ENCODE measurements at places on chromosomes 12 and 14.

GRCh38 chr12:106982229-106982628 lies 4.7 kb downstream of the MTERF2 start:
- no peak for DNase-seq

- no peak for DNase-seq
Measured at GRCh38 chr12:5792343-5792742, 152.7 kb downstream of the ANO2 start.

DNA sequence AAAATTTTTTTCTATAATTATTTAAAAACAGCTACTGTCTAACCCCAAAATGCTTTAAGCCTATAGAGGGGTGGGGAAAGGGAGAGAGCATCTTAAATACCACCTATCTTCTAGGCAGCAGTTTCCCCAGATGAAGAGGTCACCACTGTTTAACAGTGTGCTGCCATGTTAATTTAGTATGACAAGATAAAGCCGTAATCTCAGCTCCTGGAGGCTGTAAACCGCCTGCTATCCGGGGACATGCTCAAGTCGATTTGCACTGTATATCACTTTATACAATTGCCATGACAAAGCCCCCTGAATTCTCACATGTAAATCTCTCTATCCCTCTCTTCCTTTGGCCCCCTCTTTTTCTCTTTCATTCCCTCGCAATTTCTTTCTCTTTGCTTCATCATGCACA lies 68.5 kb downstream of the SOX5 start:
- no peak for DNase-seq

GRCh38 chr14:51550636-51551035 lies 101.1 kb upstream of the FRMD6 start:
- DNase-seq, result no peak

GRCh38 chr12:67646775-67647174 lies 1.8 kb upstream of the DYRK2 start:
- no peak for DNase-seq

GRCh38 chr12:132194056-132194455 lies 49.8 kb downstream of the NOC4L start:
- no peak for DNase-seq

- DNase-seq, result no peak
Measured at GRCh38 chr12:26608706-26609105, 224.3 kb downstream of the ITPR2 start.

DNA sequence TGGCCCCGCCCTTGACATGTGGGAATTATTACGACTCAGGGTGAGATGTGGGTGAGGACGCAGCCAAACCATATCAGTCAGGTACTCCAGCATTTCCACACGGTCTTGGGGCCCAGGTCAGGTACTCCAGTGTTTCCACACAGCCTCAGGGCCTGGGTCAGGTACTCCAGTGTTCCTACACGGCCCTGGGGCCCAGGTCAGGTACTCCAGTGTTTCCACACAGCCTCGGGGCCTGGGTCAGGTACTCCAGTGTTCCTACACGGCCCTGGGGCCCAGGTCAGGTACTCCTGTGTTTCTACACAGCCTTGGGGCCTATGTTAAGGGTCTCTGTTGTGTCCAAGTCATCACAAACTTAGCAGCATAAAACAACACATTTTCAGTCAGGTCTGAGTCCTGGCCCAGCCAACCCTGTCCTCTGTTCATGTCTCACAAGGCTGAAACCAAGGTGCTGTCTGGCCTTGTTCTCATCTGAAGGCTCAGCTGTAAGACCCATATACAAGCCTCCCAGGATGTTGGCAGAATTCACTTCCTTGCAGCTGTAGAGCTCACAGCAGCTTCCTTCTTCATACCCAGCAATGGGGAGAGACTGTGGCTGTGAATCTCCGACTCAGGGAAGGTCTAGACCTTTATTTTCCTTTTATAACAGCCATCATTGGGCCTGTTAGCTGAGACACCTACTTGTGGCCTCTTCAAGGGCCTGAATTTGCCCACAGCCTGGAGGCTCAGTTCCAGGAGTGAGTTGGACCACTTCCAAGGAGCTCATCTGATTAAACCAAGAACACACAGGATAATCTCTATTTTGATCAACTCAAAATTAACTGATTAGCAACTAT lies 107.6 kb upstream of the SFSWAP start:
- DNase-seq, result no peak

- DNase-seq, result no peak
Measured at GRCh38 chr12:25959071-25959961, 834 bp downstream of the RASSF8 start.

DNA sequence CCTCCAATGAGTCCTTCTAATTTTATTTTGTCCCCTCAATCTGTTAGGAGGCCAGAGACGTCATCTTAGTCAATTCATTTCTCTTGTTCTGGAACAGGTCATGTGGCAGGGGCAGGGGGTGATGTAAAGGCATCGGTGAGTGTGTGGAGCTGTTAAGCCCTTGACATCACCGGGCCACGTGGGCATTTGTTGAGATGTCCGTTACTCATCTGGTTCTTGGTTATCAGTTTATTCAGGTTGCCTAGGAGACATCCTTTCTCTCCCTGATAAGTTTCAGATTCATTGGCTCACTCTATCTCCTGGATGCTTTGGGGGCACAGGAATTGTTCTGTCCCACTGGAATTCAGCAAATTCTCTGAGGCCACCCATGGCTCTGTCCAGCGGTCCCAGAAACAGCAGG lies 33.6 kb upstream of the SEL1L start:
- no peak for DNase-seq

DNA sequence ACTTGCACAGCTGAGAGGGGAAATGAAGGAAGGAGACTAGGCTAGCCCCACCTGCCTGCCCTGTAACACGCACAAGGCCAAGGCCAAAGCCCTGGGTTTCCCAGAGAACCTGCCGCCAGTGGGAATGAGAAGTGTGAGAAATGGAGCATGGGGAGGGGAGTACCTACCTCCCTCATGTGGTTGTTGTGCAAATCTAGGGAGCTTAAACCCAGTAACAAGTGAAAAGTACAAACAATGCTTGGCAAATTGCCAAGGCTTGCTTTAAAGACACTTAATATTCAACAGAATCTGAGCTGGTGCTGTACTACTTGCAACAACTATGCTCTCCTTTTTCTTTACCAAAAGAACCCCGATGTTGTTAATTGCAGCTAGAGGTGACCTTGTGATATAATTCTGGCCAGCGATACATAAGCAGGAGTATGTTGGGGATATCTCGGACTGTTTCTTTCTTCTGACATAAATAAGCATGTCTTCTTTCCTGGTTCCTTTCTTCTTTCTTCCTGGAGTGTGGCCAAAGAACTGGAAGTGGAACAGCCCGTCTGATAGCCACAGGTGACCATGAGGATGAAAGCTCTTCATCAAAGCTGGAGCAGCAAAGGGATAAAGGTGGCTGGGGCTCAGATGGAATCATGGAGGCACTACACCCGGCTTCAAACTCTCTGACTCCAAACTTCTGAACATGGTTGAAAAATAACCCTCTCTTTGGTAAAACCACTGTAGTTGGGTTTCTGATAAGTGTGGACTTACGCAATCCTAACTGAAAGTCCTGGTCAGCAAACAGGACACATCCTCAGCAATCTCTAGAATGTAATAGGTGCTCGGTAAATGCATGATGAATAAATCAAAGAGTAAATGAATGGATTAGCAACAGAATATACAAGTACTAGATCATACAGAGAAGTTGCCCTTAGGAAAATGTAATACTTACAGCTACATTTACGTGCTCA lies 207.9 kb downstream of the NUAK1 start:
- no peak for DNase-seq

DNA sequence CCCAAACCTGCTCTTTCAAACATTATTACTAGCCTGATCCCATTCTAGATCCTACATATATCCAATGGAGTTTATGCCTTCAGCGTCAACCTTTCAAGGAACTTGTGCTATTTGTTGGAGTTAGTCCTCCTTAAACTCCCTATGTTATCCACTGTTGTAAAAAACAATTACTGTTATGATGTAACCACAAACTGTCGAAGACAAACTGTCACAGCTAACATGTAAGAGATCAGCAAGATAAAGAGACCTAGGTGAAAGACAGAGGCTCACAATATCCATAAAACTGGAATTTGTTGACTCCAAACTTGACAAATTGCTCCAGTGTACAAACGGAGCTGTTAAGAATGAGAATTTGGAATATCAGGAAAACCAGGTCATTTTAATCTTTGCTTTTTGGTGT lies 70.7 kb downstream of the CDK17 start:
- no peak for DNase-seq

DNA sequence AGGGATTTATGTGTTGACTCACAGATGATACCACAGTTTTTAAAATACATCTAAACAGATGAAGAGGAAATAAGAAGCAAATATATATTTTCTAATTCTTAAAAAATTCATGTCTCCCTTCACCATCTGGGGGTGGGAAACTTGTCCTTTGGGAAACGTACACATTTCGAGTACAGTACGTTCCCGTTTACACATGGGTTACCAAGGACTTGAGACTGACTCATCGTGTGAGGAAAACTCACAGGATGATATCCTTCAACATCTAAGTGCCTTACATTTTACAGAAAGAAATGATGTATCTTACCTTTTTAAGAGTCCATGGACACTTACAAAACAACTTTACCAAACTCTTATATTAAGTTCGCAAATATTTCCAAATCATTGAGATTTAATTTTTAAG lies 16.0 kb upstream of the FBLN5 start:
- DNase-seq, result no peak

DNA sequence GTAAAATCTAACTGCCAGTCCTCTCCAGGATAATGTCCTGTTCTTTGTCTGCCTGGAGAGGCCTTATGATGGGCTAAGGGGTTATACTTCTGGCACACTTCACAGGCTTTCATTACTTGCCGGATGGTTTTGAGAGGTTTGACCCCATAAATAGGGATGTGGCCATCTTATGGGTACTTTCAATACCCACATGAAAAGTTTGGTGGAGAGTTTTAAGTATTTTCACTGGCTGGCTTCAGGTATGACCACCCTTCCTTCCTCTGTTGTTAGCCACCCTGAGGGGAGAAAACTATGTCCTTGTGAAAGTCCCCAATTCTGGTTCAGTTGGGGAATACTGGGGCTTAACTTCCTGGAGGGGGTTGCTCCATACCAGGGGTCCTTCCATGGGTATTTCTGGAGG lies 54.8 kb downstream of the ASCL4 start:
- DNase-seq, result no peak

DNA sequence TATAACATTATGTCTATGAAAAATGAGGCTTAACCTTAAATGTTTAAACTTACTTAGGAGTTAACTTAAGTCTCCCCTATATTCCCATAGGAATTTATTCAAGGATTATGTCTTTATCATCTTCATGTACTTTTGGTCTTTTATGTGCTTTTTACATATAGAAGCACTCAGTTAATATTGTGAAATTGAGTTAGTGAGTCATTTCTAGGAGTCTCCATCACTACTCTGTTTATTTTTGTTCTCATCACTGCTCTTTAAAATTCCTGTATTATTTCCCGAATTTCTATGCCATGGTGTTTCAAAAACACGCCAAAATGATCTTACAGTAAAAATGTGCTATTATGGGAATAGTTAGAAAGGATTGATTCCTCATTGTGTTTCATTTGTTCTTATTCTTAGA lies 31.6 kb downstream of the TBC1D15 start:
- no peak for DNase-seq

- DNase-seq, result no peak
Measured at GRCh38 chr12:32413412-32413811, 14.1 kb downstream of the FGD4 start.

DNA sequence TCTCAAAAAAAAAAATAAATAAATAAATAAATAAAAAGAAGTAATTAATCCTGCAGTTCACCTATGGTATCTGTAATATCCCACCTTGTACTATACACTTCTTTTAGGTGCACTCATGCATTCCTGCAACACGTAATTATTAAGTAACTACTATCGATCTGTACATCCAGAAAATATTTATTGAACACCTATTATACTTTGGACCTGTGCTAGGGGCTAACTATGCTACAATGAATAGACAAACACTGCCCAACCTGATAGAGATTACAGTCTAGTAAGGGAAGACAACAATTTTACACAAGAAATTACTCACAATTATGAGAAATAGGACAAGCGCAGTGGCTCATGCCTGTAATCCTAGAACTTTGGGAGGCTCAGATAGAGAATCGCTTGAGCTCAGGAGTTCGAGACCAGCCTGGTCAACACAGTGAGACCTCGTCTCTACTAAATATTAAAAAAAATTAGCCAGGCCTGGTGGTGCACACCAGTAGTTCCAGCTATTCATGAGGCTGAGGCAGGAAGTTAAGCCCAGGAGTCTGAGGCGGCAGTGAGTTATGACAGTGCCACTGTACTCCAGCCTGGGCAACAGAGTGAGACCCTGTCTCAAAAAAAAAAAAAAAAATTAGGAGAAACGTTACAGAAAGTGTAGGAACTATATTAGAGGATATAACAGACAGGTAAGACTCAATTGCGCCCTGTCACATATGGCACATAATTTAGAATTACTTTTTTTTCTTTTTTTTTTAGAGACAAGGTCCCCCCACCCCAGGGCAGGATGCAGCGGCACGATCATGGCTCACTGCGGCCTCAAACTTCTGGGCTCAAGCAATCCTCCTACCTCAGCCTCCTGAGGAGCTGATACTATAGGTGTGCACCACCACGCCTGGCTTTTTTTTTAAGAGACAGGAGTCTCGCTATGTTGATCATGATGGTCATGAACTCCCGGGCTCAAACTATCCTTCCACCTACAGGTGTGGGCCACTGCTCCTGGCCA lies 1.2 kb downstream of the NRDE2 start:
- DNase-seq, result no peak

- no peak for DNase-seq
Measured at GRCh38 chr12:127987199-127987901, 279.6 kb upstream of the TMEM132C start.

- no peak for DNase-seq
Measured at GRCh38 chr12:132638541-132639408, 20.2 kb downstream of the P2RX2 start.

- DNase-seq, result no peak
Measured at GRCh38 chr12:83958997-83959396, 953.6 kb downstream of the SLC6A15 start.

GRCh38 chr12:71014180-71014785 lies 93.7 kb upstream of the PTPRR start:
- no peak for DNase-seq

GRCh38 chr12:94488463-94488862 lies 28.8 kb upstream of the CEP83 start:
- DNase-seq, result peak; percentile 15

DNA sequence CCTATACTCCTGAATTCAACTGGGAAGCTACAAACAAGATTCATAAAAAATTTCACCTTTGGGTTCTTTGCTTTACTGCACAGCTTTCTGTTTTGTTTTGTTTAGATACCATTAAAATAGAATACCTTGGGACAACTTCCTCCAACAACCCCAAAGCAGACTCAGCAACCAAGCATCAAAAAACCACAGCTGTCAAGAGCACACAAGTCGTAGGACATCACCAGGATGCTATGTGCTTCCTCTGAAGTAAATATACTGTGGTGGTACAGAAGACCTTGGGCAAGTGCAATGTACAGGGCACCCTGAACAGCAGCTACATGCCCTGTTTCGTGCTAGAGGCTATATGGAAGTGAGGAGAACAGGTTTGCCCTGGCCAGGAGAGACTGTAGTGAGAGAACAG lies 359.3 kb downstream of the BCL11B start:
- DNase-seq, result peak; percentile 42

DNA sequence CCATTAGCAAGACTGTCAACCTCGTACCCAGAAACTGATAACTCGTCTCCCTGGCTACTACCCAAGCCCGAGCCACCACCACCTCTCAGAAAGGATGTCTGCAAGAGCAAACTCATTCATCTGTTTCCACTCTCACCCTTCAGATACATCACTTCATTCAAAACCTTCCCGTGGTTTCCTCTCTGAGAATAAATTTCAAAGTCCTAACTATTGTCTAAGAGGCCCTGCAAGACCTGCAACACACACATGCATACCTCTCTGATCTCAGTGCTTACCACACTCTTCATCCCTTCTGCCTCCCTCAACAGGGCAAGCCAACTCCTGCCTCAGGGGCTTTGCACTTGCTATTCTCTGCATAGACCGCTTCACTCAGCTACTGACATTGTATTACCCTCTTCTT lies 40.6 kb downstream of the PPP1R13B start:
- no peak for DNase-seq
